ENCODE measurements at places on chromosomes 1 and 21.

GRCh38 chr1:16041200-16041599 lies 2.4 kb upstream of the CLCNKB start:
- no peak for DNase-seq

- DNase-seq = no peak
These were observed 577 bp downstream of the IKBKE start for GRCh38 chr1:206470692-206471414.

DNA sequence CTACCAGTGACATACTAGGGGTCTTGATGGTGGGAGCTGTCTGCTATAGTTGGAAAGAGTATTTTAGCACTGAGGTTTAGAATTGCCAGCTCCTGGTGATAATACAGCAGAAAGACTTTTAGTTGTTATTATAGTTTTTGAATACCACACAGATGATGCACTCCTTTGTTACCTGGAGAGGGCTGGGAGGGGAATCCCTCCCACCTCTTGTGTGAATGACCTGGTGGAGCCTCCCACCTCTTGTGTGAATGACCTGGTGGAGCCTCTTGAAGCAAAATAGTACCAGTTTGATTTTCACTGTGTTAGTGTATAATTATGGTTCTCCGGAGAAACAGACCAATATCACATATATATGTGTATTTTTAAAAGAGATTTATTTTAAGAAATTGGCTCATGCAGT lies 3.3 kb downstream of the DISP1 start:
- no peak for DNase-seq

- DNase-seq = no peak
These were observed 213.6 kb upstream of the ESRRG start for GRCh38 chr1:216936779-216937178.

DNA sequence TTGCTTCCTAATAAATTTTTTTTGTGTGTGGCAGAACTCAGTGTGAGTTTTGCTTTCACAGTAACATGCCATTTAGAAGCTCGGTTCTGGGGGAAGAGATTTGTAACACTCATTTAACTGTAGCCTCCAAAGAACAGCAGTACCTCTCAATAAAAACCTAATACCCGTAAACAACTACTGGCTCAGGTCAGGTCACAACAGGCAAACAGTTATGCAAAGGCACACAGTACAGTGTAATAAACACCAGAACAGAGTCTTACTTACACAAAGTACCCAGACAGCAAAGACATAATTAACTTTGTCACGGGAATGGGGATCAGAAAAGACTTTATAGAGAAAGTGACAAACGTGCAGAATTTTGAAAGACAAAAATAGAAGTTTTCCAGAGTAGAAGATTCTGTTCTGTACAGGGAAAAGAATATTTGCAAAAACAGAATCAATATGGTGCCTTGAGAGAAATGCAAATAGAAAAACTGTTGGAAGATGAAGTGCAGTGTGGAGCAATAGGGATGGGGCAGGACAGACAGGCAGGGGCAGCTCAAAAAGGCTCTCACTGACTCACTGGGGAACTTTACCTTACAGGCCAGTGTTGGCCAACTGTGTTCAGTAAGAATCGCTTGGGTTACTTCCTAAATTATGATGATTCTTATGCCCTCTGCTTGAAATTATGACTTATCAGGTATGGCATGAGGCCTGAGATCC lies 38.8 kb downstream of the EGLN1 start:
- no peak for DNase-seq

- no peak for DNase-seq
These were observed 12.9 kb downstream of the MORN1 start for GRCh38 chr1:2378441-2378851.

DNA sequence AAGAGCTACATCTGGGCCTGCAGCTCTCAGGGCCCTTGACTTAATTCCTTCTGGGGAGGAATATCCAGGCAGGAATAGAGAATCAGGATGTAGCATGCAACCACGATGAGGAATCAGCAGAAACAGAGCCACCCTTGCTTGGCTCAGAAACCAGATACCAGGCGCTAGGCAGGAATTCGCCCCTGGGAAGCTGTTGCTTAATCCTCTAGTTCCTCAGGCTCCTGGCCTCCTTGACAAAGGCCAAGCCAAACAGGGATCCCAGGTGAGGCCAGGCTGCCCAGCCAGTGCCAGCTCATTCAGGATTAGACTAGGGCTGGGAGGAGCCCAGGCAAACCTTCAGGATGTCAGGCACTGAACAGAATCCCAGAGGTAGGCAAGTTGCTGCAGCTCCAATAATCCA lies 48.2 kb upstream of the IRF2BP2 start:
- DNase-seq = no peak

DNA sequence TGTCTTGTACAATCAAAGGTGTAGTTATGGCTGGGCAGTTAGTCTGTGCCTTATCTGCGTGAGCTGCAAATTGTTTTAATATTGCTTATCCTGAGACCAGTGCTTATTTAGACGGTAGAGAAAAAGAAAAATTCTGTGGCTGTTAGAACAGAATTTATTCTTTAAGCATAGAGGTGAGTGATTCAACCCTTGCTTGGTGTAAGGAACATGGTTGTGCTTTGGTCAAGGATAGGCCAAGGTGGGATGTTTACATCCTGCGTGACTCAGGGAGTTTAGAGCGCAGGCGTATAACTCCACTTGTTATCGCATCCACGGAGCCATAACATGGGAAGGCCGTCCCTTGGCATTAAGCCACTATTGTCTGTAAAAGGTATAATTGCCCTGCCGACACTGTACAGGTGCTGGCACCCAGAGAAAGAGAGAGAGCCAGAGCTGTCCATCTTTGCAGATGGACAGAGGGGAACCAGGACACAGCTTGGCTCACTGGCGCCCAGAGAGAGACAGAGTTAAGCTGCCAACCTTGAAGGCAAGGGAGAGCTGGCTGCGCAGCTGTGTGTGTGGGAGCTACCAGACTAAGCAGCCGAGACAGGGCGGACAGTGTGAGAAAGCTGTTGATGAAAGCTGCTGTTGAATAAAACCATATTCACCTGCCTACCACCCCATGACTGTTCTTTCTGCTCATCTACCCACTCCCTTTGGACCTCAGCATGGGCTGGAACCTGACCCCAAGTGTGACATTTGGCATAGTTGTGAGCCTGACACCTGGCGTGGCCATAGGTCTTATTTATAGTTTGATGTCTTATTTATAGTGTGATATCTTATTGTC lies 200.4 kb downstream of the DYRK1A start:
- no peak for DNase-seq
